ENCODE measurements at places on chromosomes 2 and 18.

DNA sequence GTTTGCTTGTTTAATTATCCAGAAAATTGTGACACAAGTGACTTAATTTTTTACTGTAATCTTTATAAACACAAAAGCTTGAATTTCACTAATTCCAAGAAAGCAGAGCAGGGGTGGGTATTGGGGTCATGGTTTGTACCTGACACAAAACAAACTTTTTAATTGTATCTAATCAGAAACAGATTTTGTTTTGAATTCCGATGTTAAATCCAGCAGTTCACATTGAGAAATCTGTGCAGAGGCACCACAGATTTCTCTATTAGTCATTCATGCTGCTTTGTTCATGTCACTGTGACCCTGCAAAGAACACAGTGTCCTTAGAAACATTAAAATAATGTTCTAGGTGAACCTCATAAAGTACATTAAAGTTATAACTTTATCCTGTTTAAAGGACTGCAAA is 443.4 kb downstream of the NYAP2 start:
- no peak for DNase-seq

- DNase-seq = no peak
Measured at GRCh38 chr2:163752267-163752666, 16.5 kb upstream of the FIGN start.

DNA sequence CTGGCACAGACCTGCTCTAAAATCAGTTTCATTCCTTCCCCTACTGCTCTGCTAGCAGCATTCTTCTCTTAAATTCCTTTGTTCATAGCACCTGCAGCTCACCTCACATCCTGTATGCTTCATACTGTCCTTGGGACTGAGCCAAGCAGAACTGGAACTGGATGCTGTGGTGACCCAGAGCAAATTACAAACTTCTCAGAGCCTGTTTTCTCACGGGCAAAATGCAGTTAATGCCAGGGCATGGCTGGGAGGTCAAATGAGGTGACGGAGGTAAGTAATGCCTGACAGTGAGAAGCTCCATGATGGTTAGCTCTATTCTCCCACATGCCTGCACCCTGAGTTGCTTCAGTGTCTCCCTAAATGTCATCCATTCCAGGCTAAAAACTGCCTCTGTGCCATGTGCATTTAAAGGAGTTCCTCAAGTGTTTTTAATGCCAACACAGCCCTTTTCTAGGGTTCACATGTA is 29.7 kb downstream of the C2orf42 start:
- DNase-seq = no peak

DNA sequence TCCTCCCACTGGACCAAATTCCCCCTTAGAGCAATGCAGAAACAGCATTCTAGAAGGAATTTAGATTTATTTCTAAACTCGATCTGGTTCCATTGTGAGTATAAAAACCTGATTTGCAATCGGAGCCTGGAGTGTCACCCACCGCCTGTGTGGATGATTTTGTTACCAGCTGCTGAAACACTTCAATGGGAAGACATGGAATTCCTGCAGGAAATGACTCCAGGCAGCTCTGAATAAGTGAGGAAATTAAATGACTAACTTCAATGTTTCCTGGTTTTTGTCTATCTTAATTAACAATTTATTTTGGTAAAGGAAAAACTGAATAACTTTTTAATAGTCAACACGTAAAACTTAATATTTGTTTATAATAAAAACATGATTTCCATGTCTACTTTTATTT is 19.3 kb downstream of the CTAGE1 start:
- DNase-seq = no peak

DNA sequence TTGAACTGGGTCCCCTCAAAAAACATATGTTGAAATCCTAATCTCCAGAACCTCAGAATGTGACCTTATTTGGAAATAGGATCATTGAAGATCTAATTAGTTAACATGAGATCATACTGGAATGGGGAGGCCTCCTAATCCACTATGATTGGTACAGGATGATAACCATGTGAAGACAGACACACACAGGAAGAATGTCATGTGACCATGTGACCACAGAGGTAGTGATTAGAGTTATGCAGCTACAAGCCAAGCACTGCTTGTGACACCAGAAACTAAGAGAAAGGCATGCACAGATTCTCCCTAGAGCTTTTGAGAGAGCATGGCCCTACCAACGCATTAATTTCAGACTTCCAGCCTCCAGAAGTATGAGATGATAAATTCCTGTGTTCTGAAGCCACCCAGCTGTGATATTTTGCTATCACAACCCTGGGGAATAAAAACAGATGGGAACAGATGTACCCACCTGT is 47.0 kb upstream of the TGIF1 start:
- no peak for DNase-seq

DNA sequence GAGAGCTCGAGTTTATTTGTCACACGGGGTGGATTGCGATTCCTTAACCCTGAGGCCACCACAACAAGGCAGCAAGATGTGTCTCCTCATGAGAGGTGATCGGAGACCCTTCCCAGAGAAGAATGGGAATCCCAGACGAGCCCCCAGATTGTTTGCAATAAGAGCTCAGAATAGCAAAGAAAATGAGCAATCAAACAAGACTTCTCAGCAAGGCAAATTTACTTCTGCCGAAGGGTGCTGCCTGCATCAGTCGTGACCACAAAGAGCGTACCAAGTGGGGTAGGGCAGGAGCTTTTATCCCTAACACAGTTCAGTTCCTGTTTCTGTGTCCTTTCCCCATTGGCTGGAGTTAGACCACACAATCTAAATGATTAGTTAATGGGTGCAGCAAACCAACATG is 237.5 kb upstream of the SYT4 start:
- DNase-seq = no peak

GRCh38 chr2:56444339-56444738 is 260.5 kb downstream of the CCDC85A start:
- DNase-seq = no peak

DNA sequence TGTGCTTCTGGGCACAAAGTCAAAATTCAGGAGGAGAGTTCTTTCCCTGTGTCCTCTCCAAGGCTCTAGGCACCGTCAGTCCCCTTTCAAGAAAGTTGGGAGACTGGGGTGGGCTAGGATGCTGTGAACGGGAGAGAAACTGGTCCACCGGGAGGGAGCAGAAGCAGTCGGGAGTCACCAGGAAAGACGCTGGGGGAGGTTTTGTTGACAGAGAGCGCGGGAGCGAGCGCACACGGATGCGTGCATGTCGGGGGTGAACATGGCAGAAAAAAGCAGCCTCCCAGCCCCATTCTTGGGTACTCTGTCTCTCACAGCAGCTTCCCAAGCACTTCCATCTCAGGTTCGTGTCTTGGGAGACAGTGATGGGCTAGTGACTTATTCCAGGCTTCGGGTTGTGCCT is 97.1 kb upstream of the PXDN start:
- DNase-seq = no peak

DNA sequence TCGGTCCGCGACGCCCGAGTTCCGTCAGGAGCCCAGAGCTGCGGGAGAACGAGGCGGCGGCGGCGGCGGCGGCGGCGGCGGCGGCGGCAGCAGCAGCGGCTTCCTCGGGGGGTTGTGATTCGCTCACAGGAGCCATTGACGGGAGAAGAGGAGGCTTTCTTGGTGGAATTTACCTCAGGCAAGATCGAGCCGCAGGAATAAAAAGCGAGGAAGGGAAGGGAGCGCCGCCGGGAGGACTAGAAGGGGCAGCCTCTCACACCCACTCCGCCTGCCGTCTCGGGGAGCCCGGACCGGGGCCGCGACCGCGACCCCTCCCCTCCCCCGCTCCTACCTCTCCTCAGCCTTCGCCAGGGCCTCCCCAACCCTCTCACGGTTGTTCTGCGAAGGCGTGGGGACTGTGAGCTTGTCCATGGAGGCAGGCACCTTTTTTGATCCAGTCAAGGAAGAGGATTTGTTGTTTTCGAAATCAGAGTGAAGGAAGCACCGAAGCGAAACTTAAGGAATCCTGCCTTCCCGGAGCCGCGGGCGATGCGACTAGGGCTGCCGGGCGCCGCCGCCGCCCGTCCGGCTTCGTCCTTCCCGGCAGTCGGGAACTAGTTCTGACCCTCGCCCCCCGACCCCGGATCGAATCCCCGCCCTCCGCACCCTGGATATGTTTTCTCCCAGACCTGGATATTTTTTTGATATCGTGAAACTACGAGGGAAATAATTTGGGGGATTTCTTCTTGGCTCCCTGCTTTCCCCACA is 506 bp downstream of the BMPR2 start:
- no peak for DNase-seq

GRCh38 chr18:13258921-13259320 is 40.4 kb downstream of the LDLRAD4 start:
- no peak for DNase-seq

DNA sequence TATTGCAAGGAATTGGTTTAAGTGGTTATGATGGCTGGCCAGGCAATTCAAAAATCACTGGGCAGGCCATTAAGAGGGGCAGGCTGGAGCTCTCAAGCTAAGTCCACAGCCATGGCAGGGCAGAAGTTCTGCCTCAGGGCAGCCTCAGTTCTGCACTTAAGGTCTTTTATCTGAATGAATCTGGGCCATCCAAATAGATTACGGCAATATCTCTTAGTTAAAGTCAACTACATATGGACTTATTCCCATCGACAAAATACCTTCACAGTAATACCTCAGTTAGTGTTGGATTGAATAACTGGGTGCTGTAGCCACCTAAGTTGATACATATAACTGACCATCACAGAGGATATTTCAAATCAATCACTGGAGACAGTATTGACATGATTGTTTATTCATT is 904.8 kb downstream of the MBD2 start:
- no peak for DNase-seq

DNA sequence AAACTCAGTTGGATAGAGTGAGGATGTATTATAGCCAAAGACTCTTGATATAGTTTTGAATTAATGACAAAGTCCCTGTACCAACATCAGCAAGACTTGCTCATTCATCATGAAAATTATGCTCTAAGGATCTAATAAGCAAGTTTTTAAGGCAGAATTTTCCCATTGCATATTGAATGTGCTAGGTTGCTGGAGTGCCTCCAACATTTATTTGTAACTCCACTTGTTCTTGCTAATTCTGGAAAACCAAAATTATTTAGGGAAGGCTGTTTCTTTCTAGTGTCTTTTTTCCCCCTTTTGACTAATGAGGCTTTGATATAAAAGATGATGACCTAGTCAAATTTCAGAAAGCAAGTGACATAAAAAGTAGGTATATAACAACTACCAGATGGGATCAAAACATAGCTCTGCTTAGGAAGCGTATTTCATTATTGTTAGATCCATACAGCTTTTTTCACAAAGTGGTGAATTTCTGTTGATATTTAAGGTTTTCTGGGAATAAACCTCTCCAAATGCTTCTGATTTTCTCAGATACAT is 7.7 kb downstream of the SLC4A10 start:
- no peak for DNase-seq

DNA sequence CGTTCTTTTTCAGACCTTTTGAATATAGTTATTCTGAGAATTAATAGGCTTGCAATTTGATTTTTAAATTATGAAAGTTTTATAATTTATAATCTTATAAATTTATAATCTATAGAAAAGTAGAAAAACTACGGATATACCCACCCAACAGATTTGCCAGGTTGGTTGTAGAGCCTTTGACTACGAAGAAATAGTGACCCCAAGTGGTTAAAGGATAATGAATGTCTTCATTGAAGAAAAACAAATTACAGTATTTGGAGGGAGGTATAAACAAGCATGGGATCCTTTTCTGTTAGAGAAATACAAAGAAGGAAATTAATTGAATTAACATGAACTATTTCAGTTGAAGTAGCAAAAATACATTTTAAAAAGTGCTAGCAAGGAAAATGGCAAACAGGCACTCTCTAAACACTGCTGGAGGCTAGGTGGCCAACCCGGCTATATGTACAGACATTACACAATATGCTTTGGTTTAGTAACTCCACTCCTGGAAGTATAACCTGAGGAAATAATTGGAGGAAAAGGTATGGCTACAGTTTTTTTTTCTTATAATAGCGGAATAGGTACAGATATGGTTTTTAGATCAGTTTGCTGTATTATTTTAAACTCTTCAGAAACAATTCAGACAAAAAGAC is 110.9 kb downstream of the MIB1 start:
- no peak for DNase-seq

- DNase-seq = no peak
Measured at GRCh38 chr2:238731961-238732360, 115.9 kb upstream of the TWIST2 start.

GRCh38 chr18:74651327-74652128 is 53.9 kb downstream of the ZNF407 start:
- DNase-seq = no peak

- DNase-seq = no peak
Measured at GRCh38 chr2:152174574-152174973, 989 bp downstream of the STAM2 start.

GRCh38 chr2:46334389-46335271 is 37.4 kb downstream of the EPAS1 start:
- DNase-seq = peak; percentile 26

GRCh38 chr18:505483-506122 is 5.1 kb upstream of the COLEC12 start:
- no peak for DNase-seq

- DNase-seq = no peak
Measured at GRCh38 chr18:44668270-44668975, 12.3 kb upstream of the SETBP1 start.

GRCh38 chr2:171293661-171294060 is 133.0 kb upstream of the TLK1 start:
- DNase-seq = no peak

DNA sequence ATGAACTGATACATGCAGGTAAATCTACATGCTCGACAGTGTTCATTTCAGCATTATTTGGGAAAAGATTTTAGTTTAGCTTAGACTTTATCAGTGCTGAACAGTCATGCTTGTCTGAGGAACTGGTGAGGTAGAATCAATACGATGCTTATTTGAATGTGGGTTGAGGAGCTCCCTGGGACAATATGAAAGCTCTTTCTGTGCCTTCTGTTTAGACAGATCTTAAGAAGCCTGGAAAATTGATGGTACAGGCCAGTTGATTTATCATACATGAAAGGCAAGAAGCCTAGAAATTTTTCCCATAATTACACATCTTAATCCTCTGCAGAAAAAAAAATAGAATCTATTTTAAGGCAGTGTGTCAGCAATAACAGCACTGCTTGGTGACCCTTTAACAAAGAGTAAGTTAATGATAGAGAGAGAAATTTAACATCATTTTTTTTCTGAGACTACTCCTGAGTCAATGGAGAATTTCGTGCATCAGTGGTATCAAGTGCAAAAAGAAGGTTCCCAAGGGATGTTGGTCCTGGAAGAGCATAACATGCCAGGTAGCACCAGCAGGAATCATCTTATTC is 252.2 kb upstream of the CDH20 start:
- no peak for DNase-seq

- DNase-seq = no peak
Measured at GRCh38 chr18:76571689-76572088, 76.6 kb upstream of the ZNF516 start.

DNA sequence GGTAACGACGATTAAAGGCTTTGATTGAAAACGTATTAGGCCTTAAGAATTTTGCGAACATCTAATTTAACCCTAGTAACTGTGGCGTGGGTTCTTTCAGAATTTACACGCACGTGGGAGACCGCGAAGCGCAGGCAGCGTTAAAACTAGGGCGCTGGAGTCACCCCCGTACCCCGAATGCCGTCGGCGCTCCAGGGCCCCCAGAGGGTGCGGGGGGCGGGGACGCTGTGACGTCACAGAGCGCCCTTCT is 673 bp upstream of the SMCHD1 start:
- DNase-seq = no peak

GRCh38 chr2:44542520-44542919 is 180.8 kb downstream of the CAMKMT start:
- DNase-seq = no peak

- DNase-seq = peak; percentile 25
Measured at GRCh38 chr18:21179590-21180220, 62.3 kb upstream of the GREB1L start.

GRCh38 chr2:195343540-195343939 is 313.5 kb upstream of the SLC39A10 start:
- DNase-seq = no peak

GRCh38 chr18:39596221-39596620 is 2030.6 kb upstream of the CELF4 start:
- no peak for DNase-seq

Measured in T1000 (cell line).